ENCODE measurements at places on chromosomes 13 and 19. TPM values are rescaled to one million over a fixed set of nuclear protein-coding genes. Genes with fewer than 3 reads are reported as not detected.

ZNF208 gene
- total RNA-seq, result 1.4 TPM

FCER2 gene
- not detected for total RNA-seq

ZNF534 gene
- total RNA-seq, result not detected

CEACAM21 gene
- total RNA-seq, result not detected

PGLYRP1 gene
- not detected for total RNA-seq

APLP1 gene
- 18.6 TPM for total RNA-seq

NUFIP1 gene
- 0.94 TPM for total RNA-seq

ZNF729 gene
- not detected for total RNA-seq

DIRAS1 gene
- total RNA-seq, result 1.2 TPM

TPRX2 gene
- total RNA-seq, result not detected

ZNF235 gene
- 3.5 TPM for total RNA-seq

CAPN12 gene
- total RNA-seq, result 0.08 TPM
